ENCODE measurements at places on chromosomes 11 and 22. TPM values are rescaled to one million over a fixed set of nuclear protein-coding genes. Genes with fewer than 3 reads are reported as not detected.

GRCh38 chr11:111836721-111837120, 34.7 kb downstream of the ALG9 start:
- H3K27ac ChIP-seq: no peak overlapping the region
- H3K36me3 ChIP-seq: no peaks in the 10 kb centered on the region
- no peaks in the 10 kb centered on the region for H3K27me3 ChIP-seq
- DNase-seq: no peak

DNA sequence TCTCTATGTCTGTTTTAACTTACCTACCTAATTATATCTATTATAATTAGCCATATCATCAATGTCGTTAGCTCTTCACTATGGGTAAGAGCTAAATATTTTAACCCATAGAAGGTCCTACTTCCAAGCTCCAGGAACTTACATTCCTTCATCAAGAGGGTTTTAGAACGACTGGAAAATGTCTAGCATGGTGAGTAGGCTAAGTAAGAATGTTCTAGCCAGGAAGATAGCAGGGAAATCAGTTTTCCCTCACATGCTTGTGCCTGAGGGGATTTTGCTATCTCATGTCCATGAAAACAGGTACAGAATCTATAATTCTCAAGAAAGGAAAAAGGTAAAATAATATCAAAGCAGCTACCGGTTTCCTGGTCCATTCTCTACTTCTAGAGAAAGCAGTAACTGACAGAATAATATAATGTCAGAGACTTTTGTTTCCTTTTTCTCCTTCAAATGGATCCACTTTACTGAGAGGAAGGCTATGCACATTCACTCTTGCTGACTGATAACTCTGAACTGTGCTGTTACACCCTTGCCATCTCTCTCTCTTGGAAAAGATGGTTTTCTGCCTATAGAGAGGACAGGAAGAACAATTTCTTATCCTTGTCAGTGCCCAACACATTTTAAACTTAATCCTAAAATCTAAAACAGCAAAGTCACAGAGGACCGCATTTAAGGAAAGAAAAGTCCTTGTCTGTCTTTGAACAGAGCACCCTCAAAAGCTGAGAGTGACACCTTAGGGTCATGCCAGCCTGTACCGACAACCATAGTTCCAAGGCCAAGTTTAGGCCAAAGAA, 67.0 kb downstream of the MAML2 start:
- H3K4me1 ChIP-seq: peaks cover 1% of the 10 kb centered on the region
- H3K4me3 ChIP-seq: no peak overlapping the region
- H3K27me3 ChIP-seq: no peaks in the 10 kb centered on the region
- no peaks in the 10 kb centered on the region for H3K36me3 ChIP-seq
- H3K27ac ChIP-seq: no peak overlapping the region

GRCh38 chr11:7364660-7365059, 113.0 kb downstream of the SYT9 start:
- H3K4me3 ChIP-seq: no peak overlapping the region
- no peaks in the 10 kb centered on the region for H3K27me3 ChIP-seq
- H3K27ac ChIP-seq: no peak overlapping the region
- H3K36me3 ChIP-seq: no peaks in the 10 kb centered on the region

DNA sequence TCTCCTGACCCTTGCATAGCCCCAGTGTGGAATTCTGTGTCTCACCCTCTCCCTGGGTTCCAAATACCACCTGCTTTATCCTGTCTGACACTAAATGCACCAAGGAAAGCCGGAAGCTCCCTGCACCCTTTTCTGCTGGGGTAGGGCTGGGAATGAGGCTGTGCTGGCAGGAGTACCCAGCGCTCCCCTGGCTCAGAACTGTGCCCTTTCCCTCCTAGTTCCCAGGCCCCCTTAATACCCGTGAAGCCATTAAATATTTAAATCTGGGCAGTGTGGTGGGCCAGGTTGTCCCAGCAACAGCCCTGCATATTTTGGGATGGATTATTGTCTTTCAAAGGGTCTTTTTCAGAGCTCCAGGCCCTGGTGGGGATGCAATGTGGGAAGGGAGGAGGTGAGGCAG, 63.0 kb downstream of the TP53I11 start:
- no peak overlapping the region for H3K27ac ChIP-seq
- H3K4me1 ChIP-seq: peaks cover 1% of the 10 kb centered on the region
- no peak overlapping the region for H3K4me3 ChIP-seq
- H3K36me3 ChIP-seq: no peaks in the 10 kb centered on the region
- H3K27me3 ChIP-seq: no peaks in the 10 kb centered on the region

DNA sequence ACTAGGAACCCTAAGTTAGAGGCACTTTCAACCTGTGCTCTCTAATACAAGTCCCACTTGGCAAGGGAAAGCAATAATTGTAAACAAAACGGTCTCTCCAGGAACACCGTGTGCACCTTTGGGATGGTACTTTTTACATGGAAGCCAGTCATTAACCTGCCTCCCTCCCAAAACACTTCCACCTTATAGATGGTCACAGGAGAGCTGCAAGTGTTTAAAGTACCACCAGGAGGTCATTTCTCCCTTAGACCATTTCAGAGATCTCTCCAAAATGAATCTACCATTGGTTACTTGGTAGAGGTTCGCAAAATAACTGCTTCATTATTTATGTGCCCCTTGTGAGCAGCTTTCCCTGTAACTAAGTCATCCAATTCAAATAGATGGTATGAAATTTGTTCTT, 375.3 kb downstream of the DYNC2H1 start:
- H3K36me3 ChIP-seq: no peaks in the 10 kb centered on the region
- H3K27ac ChIP-seq: no peak overlapping the region
- H3K27me3 ChIP-seq: no peaks in the 10 kb centered on the region

DNA sequence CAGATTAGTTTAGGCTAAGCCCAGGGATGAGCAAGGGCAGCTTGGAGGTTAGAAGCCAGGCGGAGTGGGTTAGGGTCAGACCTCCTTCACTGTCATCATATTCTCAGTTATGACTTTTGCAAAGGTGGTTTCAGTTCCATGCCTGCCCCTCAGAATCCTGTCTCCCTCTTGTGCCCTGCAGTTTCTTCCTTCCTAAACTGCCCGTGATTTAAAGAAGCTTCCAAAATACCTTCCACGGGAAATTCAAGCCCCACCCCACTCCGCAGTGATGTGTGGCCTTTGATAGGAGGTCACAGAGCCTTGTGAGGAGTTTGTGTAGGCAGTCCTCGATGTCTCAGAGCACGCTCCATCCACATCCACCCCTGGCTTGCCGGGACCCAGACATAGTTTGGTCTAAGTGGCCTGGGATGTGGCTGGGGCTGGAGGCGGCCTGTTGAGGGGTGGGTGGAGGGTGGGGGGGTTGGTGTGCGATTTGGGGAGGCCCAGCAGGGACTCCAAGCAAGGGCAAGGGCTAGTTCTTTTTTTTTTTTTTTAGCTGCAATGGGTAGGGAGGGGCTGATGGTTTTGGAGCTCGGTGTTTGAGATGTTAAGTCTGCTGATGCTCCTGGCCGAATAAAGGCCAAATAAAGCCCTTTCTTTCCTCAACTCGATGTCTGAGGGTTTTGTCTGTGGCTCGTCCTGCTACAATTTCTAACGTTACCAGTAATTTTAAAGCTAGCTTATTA, 1.6 kb upstream of the IFITM1 start:
- H3K4me3 ChIP-seq: peak overlapping the region; percentile 37
- no peak for DNase-seq
- peaks cover 18% of the 10 kb centered on the region for H3K4me1 ChIP-seq
- H3K27me3 ChIP-seq: no peaks in the 10 kb centered on the region

DNA sequence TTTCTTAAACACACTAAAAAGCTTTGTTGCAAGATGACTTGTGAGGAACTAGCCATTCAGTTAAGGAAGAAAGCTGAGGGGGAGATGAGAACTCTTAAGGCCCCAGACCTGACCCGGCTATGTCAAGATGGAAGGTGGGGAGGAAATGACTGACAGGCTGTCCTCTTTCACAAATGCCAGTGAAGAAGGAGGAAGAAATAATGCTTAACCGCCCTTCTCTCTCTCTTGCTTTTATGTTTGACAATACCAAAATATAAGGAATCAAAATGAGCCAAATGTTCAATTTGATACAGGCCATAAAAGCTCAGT, 87.4 kb downstream of the AMBRA1 start:
- DNase-seq: no peak
- H3K27me3 ChIP-seq: no peaks in the 10 kb centered on the region
- no peaks in the 10 kb centered on the region for H3K36me3 ChIP-seq
- no peaks in the 10 kb centered on the region for H3K4me1 ChIP-seq
- H3K27ac ChIP-seq: no peak overlapping the region

GRCh38 chr11:126544108-126545056, 188.9 kb downstream of the ST3GAL4 start:
- H3K27me3 ChIP-seq: no peaks in the 10 kb centered on the region
- no peaks in the 10 kb centered on the region for H3K36me3 ChIP-seq
- H3K27ac ChIP-seq: no peak overlapping the region
- no peak overlapping the region for H3K4me3 ChIP-seq
- peaks cover 8% of the 10 kb centered on the region for H3K4me1 ChIP-seq
- no peak for DNase-seq

DNA sequence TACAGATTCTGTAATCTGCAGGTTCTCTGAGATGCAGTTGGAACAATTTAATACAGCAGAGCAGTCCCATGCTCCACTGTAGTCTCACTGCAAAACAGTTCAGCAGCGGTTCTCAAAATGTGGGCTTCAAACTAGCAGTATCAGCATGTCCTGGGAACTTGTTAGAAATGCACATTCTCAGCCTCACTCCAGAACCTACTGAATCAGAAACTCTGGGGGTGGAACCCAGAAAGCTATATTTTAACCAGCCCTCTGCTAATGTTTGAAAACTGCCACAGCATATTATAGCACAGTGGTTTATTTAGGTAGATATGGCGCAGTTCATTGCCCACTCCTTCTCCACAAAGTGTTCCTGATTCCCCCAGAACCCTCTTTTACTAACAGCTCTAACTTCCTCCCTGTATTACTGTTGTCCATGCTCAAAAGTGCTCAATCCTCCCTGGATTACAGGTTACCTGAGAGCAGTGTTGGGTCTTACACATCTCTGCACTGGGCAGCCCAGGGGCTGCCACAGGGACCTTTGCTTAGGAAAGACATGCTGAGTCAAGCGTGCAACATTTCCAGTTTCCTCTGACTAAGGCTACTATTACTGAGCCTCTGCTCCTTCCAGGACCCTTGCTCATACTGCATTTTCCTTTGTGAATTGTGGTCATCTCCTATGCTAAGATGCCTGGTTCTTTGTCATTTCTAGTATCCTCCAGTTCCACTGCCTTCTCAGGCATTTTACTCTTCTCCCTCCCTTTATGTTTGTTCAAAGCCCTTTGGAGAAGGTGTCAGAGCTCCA, 7.7 kb upstream of the DGAT2 start:
- H3K27me3 ChIP-seq: no peaks in the 10 kb centered on the region
- H3K36me3 ChIP-seq: no peaks in the 10 kb centered on the region
- no peak overlapping the region for H3K4me3 ChIP-seq

GRCh38 chr22:42949159-42949558, 65.8 kb downstream of the PACSIN2 start:
- no peak overlapping the region for H3K27ac ChIP-seq
- H3K4me3 ChIP-seq: no peak overlapping the region

DNA sequence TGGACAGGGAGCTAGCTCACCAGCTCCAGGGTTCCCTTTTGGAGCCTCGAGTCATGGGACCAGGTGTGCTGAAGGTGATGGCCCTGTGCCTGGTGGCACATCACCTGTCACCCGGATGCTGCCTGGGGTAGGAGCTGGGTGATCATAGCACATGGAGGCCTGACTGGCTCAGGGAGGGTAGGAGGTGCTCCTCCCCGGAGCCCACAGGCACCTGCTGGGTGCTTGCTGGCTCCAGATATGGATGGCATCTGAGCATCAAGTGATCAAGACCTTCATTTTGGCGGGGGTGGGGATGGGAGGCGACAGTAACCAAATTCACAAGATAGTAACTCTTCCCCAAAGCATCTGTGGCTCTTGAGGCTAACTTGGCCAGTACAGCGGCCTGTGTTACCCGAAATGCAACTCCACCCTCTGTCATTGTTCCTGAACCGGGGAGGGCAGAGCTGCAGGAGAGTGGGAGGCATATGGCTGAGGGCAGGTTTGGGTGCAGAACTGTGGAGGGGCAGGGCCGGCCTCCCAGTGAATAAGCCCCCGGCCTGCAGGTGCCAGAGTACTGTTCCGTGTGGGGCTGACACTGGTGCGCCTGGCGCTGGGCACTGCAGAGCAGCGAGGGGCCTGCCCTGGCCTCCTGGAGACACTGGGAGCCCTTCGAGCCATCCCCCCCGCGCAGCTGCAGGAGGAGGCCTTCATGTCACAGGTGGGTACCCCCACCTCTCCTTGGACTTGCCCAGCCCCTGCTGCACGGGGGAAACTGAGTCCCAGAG, 4.7 kb downstream of the TBC1D10C start:
- no peak for DNase-seq
- no peak overlapping the region for H3K27ac ChIP-seq
- H3K4me1 ChIP-seq: no peaks in the 10 kb centered on the region
- H3K4me3 ChIP-seq: no peak overlapping the region

DNA sequence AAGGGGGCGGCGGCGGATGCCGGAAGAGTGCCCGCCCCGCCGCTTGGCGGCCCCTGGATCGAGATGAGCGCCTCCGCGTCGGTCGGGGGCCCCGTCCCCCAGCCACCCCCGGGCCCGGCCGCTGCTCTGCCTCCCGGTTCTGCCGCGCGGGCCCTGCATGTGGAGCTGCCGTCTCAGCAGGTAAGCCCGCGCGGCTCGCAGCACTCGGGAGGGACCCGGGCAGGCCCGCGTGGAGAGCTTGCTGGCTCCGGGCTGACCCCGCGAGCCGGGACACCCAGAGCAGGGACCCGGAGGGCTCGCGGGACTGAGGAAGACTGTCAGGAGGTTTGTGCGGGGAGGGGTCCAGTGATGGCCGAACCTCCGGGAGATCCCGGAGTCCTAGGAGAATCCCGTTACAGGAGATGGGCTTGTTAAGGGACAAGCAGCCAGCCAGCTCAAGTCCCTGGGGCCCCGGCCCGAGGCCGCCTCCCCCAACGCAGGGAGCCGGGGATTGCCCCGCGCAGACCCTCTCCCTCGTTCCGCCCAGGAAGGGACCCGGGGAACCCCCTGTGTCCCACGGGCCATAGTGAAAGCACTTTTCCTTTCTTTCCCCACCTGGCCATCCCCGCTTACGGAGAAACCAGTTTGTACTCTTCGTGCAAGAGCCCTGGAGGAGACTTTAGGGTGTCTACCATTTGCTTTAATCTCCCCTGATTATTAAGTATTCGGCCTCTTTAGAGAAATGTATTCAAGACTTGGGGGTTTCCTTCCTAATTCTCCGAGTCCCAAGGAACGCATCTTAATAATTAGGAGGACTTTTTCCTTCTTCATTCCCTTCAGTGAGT, 547 bp downstream of the UVRAG start:
- no peaks in the 10 kb centered on the region for H3K36me3 ChIP-seq
- DNase-seq: no peak

- peaks cover 4% of the 10 kb centered on the region for H3K4me1 ChIP-seq
- no peak overlapping the region for H3K4me3 ChIP-seq
- H3K36me3 ChIP-seq: no peaks in the 10 kb centered on the region
- H3K27ac ChIP-seq: peak overlapping the region; percentile 93
Observed at GRCh38 chr22:31313366-31314147, 21.3 kb upstream of the PIK3IP1 start.

MYBPC3 gene
- total RNA-seq: not detected

SSTR3 gene
- total RNA-seq: 6.8 TPM

KCNQ1 gene
- total RNA-seq: 1.4 TPM

WBP2NL gene
- total RNA-seq: 3.0 TPM

OR51B4 gene
- total RNA-seq: not detected

SORL1 gene
- 10.5 TPM for total RNA-seq

XPNPEP3 gene
- 21.3 TPM for total RNA-seq

MOGAT2 gene
- not detected for total RNA-seq

HBB gene
- 81.3 TPM for total RNA-seq

RAB38 gene
- 2.4 TPM for total RNA-seq

HBD gene
- total RNA-seq: not detected

KCNJ11 gene
- 0.92 TPM for total RNA-seq
